Activated T-helper 9 cell treated with anti-CD3 and anti-CD28 coated beads, Interleukin-2, amount 50 U/mL, for 16 hours (primary cell): ENCODE measurements at places on chromosomes 5 and 9.

- no peak for DNase-seq
Measured at GRCh38 chr9:124477211-124477647, 27.0 kb downstream of the ADGRD2 start.

DNA sequence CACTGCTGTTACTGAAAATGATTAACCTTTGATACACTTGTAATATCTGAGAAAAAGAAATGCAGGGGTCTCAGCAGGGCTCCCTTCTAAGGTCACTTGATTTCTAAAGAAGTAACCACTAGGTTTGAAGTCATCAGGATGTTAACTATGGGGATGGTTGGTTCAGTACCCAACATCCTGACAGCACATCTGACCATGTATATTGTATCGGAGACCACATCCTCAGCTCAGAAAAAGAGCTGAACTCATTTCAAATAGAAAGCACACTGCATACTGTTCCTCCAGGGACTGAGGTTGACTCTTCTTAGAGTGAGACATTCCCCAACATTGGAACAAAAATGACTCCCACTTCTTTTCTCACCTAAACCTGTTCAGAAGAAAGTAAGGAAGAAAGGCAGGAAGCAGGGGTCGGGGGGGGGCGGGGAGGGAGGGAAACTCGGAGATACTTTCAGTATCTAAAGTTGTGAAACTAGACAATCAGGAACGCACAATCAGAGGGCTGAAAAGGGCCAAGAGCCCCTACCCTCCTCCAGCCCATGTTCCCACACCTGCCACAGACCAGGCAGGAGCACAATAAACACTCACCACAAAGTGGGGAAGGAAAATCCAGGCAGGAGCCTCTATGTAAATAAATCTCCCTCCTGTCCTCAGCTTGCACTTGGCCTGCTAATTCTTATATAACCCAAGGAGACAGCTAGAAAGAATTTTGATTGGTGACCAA is 730 bp upstream of the GZMA start:
- no peak for DNase-seq

- no peak for DNase-seq
Measured at GRCh38 chr9:16611983-16612382, 258.5 kb downstream of the BNC2 start.

DNA sequence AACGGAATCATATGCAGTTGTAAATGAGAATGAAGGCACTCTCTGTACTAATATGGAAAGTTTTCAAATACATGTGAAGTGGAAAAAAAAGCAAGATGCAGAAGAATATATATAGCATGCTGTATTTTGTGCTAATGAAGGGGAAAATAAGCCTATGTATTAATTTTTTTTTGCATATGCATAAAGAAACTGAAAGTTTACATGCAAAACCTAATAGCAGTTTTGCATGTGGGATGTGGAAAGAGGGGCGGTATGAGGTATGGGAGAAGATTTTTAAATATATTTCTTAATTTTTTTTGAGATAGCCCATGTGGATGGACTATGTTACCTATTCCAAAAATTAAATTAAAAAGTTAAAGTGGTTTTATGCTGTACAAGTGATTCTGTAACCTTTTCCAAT is 83.7 kb upstream of the IL12B start:
- DNase-seq = no peak

GRCh38 chr9:87322840-87323635 is 174.6 kb upstream of the DAPK1 start:
- DNase-seq = no peak

GRCh38 chr5:157933005-157933404 is 74.1 kb upstream of the CLINT1 start:
- no peak for DNase-seq

- DNase-seq = no peak
Measured at GRCh38 chr9:105064248-105065097, 136.5 kb upstream of the ABCA1 start.

DNA sequence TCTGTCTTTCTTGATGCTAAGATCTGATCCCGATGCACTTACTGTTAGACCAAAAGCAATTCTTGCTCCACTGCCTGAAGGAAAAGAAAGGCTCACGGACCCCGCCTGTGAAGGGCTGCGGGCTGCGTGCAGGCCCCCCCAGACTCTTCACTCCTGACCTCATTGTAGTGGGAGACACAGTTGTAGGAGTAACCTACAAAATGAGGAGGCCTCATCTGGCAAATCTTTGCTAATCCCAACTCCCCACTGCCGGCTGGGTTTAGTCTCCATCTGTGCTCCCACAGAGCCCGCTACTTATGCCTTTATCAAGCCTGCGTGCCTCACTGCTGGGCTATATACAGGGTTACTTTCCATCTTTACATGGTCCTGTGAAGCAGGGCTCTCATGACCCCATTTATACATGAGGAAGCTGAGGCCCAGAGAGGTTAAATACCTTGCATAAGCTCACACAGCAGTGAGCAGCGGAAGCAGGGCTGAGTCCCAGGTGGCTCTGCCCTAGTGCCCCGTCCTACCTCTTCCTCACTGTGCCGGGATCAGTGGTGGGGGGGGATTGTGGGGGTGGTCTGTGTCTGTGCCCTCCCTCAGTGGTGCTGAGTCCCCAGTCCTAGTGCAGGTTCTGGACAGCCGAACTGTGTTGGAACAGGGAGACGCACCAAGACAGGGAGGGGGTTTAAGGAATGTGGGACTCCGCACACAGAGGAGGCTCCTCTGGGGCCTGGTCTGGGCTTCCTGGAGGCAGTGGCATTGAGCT is 43.9 kb upstream of the RNF130 start:
- no peak for DNase-seq

- no peak for DNase-seq
Measured at GRCh38 chr9:135101486-135101885, 14.0 kb downstream of the OLFM1 start.

GRCh38 chr9:89844075-89844474 is 239.3 kb downstream of the GADD45G start:
- DNase-seq = no peak

GRCh38 chr5:61029456-61030162 is 84.6 kb downstream of the NDUFAF2 start:
- no peak for DNase-seq

DNA sequence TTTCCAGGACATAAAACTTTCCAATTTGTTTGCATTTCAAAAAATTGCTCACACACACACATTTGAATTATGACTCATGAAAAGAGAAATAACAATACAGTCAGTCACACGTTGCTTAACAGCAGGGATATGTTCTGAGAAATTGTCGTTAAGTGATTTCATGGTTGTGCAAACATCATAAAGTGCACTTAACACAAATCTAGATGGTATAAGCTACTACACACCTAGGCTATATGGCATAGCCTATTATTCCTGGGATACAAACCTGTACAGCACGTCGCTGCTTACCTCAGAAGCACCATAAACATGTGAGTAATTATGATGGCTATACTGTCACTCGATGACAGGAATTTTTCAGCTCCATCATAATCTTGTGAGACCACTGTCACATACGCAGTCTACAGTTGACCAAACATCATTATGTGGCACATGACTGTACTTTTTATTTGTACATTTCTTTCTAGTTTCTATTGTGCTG is 378.2 kb downstream of the ACTL7B start:
- DNase-seq = no peak

DNA sequence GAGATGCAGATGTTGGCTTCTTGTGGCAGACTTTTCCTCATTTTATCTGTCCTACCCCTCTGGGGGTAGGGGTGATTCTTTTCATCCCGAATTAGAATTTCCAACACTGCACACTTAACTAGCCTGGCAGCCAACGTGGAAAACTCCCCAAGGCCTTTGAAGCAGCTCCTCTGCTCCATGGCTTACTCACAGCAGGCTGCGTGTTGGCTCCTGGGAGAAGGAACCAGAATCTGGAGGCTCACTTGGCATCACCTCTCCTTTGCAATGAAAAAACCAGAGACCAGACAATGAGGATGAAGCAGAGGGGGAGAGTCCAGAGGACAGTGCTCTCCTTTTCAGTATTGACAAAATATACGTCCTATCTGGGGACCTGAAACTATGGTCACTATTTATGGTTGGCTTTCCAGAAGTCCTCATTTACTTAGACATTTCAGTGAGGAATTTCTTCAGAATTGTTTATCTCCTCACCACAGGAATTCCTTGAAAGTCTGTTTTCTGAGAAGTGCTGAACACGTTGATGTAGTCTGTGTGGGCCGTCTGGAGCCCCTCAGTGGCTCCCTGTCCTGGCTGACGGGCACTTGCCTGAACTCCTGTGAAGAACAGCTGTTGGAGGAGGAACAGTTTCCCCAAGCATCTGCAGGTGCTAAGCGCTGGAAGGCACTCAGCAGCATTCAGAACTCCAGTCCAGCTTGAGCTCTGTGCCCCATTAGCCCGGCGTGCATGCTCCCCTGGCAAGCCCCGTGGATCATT is 231.3 kb downstream of the RFK start:
- no peak for DNase-seq

DNA sequence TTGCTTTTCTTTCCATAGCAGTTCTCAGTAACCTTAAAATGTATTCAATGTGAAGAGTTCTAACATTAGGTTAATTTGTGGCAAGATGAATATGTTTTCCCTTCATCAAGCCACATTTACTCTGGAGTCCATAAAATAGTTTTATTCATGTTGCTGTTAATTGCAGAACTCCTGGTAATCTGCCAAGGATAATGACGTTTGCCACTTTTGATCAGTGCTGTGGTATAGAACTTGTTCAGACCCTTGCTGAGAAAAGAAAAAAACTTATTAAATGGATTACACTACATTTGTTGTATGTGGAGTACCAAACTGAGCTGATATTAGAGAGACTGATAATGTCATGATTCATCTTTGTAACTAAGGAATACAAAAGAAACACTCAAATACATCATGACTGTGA is 212.4 kb upstream of the DMAC1 start:
- DNase-seq = no peak

GRCh38 chr5:178349075-178349511 is 116.5 kb upstream of the PHYKPL start:
- no peak for DNase-seq

- DNase-seq = no peak
Measured at GRCh38 chr9:3804103-3804502, 278.3 kb upstream of the RFX3 start.

GRCh38 chr9:33447799-33448553 is 583 bp upstream of the AQP3 start:
- DNase-seq = no peak

DNA sequence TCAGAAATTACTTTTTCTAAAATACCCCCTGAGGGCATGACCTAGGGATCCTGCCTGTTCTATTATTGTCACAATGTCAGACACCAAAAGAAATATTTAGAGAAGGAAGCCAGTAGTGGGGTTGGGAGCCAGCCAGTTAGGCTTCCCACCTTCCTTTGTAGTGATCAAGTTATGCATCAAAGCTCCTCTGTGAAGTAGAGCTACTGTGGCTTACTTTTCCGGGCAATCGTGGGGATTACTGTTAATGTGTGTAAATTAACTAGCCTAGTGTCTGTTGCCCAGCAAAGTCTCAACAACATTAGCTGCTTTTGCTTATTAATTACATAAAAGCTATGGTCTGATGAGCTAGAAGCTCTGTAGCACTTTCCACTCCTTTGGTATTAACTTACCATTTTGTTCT is 109.0 kb upstream of the PCAT7 start:
- DNase-seq = no peak

- DNase-seq = no peak
Measured at GRCh38 chr9:89225991-89226471, 47.4 kb upstream of the SHC3 start.

DNA sequence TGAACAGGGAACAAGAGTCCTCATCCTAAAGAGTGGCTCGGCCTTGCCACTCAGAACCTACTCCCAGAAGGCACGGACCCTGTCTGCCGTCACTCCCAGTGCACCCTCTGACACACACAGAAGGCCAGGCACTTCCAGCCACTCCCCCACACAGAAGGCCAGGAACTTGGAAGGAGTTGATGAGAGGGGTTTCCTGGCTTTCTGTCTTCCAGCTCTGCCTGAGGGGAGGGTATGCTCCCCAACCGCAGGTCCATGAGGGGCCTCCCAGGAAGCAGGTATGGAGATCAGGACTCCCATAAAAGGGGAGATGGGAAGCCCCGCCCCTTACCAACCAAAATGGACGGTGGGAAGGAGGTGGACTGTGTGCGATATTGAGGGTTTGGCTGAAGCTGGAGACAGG is 247.6 kb upstream of the IRX4 start:
- DNase-seq = no peak

GRCh38 chr5:132420706-132421272 is 51.3 kb downstream of the SLC22A5 start:
- no peak for DNase-seq
